ENCODE measurements at places on chromosomes 11 and 22.

DNA sequence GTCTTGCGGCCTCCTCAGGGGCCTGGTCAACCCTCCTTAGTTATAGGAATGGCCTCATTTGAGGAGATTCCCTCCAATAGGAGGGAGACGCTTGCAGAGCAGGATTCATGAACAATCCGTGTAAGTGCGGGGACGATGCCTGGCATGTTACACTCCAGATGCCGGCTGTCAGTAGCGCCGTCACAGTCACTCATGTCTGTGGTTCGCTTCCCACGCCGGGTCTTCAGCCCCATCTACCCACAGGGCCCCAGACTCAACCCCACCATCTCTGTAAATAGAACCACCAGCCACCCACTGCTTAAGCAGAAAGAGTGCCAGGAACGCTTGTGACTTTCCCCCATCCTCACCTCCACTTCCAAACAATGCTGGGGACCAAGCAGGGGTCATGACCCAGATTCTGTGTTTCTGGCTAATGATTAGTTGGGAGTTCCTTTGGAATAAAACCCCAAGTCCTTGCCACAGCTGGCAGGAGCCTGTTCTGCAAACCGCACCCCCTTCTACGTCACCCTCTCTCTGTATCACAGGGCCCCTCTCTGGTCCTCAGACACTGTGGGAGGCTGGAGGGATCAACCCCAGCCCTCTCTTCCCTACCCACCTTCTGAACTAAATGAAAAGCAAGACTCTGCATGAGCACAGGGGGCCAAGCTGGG, 38.8 kb upstream of the TOLLIP start:
- no peak for DNase-seq

DNA sequence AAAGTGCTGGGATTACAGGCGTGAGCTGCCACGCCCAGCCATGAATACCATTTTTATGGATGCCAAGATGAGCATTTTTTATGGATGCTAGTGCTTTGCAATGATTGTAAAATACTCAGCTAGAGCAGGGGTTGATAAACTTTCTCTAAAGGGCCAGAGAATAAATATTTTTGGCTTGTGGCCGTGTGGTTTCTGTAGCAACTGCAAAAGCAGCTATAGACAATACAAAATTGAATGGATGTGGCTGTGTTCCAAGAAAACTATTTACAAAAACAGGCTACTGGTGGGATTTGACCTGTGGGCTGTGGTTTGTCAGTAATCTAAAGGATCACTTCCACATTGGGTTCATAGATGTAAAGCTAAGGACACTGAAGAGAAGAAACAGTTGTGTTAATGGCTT, 56.0 kb downstream of the COMMD9 start:
- no peak for DNase-seq

DNA sequence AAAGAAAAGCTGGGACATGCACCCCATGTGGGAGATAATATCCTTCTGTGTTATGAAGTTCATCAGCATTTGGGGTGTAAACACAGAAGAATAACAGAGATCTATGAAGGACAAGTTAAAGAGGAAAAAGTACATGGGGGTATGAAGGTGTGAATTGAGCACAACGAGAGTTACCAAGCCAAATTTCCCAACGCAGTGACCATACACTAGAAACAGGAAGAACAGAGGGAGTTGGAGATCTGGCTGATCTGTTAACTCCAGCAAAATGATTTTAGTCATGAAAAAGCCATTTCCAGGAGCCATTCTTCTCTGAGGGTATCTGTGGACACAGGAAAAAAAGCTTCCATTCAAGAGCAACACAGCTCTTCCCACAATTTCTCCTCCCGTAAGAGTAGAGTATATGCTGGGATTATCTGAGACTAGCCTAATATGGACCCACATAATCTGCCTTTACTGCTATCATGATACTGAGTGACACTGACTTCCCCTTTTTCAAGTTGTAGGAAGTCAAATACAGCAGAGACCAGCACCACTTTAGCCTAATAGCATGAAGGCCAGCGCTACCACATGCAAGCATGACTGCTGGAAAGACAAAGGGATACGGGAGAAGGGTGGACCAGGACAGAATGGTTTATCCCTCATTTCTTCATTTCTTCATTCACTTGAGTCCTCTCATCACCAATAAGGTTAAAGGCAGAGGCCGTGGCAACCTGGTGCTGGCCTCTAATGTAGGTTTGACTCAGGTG, 19.6 kb upstream of the OR8D2 start:
- DNase-seq: no peak

DNA sequence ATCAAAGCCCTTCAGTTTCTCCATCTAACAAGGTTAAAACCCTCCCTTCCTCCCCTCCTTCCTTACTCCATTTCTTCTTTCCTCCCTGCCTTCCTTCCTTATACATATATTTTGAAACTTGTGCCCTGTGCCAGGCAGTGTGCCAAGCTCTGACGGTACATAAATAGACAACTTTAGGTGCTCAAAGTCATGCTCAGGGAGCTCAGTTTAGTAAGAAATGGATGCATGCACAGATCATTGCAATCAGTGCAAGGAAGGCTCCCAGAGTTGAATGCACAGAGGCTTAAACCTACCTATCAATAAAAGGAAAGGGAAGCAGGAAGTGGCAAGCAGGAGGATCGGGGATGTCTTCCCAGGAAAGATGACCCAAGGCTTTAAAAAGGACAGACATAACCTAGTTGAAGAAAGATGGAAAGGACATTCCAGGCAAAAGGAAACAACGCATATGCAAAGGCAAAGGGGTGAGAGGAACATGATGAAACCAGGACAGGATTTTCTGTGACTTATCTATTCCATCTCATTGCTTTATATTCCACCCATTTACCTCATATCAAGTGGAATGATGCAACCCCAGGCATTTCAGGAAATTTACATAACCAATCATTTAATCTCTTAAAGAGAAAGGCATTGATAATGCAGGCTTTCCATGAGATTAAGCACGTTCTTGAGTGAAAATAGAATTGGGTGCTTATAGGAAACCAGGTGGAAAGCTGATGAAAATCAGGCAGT, 13.2 kb downstream of the FZD4 start:
- DNase-seq: no peak

DNA sequence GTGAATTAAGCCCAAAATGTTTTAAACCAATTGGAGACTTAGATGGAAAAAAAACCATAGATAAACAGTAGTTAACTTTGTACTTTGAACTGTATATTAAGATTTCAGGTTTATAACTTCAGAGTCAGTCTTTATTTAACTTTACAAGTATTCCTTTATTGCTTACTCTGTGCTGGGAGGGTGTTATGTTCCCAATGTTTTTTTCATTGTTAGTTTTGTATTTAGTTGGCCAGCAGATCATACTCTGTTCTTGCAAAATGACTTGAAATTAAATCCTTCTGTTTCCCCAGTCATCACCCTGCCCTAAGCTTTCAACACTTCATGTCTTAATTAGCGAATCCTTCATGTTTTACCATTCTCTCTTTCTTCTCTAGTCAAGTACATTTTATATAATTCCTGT, 25.3 kb downstream of the SIK2 start:
- no peak for DNase-seq

DNA sequence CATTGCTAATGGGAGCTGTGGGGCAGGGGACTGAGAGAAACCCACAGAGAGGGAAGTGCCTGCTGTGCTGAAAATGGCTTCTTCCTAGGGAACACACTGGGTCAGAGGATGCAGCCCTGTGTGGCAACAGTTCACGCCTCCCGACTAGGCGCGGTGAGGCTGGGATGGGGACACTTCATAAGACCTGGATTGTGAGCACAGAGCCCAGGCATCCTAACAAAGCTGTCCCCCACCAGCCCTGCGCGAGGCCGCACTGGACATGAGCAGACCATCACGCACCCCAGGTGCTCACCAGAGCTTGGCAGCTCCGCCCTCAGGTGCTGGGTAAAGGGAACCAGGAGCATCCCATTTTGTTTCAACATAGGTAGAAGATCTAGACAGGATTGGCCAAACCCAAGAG, 1.8 kb upstream of the KRTAP5-4 start:
- no peak for DNase-seq

DNA sequence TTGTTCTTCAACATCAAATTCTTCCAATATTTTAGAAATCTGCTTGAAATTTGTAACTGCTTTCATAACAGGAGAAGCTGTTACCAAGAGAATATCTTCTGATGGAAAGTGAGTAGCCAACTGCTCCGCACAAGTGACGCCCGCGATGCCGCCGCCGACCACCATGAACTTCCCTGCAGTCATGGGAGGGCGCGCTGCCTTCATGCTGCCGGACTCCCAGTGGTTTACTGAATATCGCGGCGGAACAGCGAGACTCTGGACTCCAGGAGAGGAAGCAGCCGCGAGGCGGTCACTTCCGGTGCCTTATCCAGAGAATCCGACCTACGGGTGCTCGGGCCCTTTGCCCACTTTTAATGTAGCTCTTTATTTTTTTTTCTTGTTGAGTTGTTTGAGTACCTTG, 190.6 kb downstream of the GUCY1A2 start:
- no peak for DNase-seq

DNA sequence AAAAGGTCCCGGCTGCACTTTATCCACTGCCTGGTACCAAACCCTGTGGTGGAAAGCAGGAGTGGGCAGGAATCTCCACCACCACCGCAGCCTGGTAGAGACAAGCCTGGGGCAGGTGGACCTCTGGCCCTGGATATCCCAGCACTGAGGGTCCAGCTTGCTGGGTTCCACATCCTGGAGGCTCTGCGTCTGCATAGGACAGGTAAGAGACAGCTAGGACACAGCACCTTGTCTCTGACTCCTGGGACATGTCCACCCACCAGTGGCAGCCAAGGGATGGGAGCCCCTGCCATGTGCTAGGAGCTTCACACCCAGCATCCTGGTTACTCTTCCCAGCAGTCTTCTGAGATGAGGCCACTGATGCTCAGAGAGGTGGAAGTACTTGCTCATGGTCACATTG, 105.5 kb downstream of the MYO18B start:
- DNase-seq: no peak

GRCh38 chr11:113997473-113997872, 22.6 kb downstream of the HTR3A start:
- no peak for DNase-seq

- no peak for DNase-seq
Observed at GRCh38 chr22:34804604-34805003, 261.4 kb upstream of the ISX start.

- no peak for DNase-seq
Observed at GRCh38 chr11:20243974-20244373, 83.7 kb upstream of the DBX1 start.

DNA sequence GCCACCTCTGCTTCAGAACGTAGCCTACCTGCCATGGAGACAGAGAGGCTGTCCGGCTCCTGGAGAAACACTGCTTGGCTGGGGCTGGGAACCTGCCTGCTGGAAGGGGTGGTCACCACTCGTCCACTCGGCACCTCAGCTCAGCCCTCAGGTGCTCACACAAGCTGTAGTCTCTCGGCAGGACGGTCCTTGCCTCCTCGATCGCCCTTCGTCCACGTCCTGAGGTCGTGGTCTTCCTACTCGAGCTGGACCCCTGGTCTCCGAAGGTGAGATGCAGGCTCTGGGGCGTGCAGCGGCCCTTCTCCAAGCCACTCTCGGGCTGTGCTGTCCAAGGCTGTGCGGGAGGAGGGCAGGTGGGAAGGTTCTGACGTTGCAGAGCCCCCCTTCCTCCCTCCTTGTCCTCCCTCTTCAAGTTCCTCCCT, at the start of gene TBX10:
Gene TBX10, minus strand, starts transcription at position 326 of the 422 bp plus-strand sequence. Its CDS starts 291 bp downstream, at position 35.
- no peak for DNase-seq

- DNase-seq: no peak
Observed at GRCh38 chr22:34897126-34897525, 168.8 kb upstream of the ISX start.

DNA sequence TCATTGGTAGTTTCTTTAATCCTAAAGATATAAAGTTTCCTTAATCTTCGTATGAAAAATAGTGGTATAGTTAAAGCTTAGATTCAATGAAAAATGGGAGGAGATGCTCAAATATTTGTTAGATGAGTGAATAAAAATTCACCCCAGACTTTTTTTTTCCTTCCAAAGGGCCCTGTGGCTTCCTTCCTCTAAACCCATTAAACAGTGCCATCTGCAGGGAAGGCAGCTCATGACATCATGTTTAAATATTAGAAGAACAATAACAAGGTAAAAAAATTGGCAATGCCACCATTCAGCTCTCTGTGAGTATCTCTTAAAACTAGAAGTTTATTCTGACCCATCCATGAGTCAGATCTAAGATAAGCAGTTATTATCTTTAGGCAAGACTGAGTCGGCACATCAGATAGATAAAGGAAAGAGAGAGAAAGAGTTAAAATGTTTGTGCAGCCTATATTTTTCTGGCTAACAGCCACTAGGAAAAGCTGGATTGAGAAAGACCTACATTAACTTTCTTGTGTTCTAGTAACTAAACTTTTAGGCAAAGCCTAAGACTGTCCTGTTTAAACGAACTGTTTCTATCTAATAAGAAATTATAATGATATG, 19.1 kb upstream of the OOSP1 start:
- peak; percentile 33 for DNase-seq

DNA sequence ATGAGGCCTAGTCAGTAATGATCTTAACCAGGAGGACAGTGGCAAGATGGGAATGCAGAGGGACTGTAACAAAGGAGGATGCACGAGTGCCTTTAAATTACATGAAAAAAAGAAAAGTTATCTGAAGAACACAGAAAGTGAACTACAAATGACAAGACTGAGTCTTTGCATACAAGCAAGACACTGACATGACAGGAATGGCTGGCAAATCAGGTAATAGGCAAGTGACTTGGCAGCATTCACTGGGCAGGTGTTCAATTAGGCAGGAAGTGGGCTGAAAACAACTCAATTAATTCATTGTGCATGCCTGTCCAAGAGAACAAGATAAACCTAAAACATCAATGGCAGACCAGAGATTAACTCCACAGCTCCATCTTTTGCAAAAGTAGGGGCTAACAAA, 24.0 kb downstream of the SMCO4 start:
- no peak for DNase-seq

- DNase-seq: no peak
Observed at GRCh38 chr11:1933416-1934334, 13.5 kb upstream of the MRPL23 start.

DNA sequence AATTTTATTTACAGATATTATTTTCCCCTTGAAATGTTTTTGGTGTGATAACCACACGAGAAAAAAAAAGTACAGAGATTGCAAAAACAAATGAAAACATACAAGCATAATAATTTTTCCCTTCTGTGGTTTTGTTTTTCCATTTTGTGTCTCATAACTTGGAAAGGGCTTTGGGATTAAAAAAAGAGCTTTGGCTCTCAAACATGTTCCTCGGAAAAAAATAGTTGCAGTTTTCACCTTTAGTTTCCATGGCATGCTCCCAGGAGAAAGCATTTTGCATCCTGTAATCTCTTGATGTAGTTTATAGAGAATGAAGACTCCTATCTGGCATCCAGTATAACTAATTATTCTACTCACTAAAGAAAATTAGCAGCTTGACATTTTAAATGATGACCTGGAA, 362.1 kb upstream of the PDGFD start:
- DNase-seq: no peak

GRCh38 chr11:57779276-57779675, 17.7 kb downstream of the CTNND1 start:
- DNase-seq: no peak

DNA sequence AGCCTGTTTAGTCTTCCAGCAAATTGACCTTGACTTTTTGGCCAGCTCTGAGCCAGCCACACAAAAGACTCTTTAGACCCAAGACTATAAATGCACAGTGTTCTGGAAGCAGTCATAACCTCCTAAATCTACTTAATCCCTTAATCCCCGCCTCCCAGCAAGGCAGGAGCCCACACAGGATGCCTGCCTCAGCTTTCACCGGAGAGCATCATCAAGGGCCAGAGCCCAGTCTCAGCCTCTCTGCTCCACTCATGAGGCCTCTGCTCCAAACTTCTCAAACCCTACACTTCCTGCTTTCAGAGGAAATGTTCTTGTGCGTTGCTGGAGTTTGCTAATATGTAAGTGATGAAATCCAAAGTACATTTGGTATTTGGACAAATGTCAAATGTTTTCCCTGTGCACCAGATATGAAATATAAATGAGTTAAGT, 57.9 kb upstream of the FSHB start:
- DNase-seq: no peak

All from activated CD4-positive, alpha-beta T cell treated with anti-CD3 and anti-CD28 coated beads, Interleukin-2, Interleukin-4, amounts not matched to agents 100 ng/mL and 50 ng/mL, durations not matched to agents 16 hours and 8 hours (primary cell).